ENCODE measurements at places on chromosomes 7 and 10.

GRCh38 chr10:128116851-128117615, 9.2 kb downstream of the MKI67 start:
- DNase-seq: no peak

- no peak for DNase-seq
Measured at GRCh38 chr7:45514944-45515343, 59.2 kb upstream of the ADCY1 start.

DNA sequence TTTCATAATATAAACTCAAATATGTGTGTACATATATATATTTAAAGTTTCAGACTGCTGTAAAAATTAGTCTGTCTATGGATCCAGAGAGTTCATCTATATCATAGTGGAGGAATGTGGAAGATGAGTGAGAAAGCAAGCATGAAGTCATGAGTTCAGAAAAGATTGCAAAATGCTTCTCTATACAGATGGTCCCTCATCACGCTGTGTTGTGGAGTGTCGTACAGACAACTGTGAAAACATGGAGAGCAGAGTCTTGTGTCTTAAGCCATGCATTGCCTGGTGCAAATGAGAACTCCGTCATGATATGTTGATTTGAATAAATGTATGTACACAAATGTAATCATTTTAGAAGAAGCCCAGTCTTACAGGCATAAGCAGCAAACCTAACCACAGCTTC, 316.9 kb downstream of the CNTNAP2 start:
- no peak for DNase-seq

- no peak for DNase-seq
Measured at GRCh38 chr7:156778668-156779067, 114.3 kb downstream of the LMBR1 start.

- DNase-seq: no peak
Measured at GRCh38 chr7:120805636-120806388, 52.1 kb downstream of the TSPAN12 start.

- DNase-seq: no peak
Measured at GRCh38 chr10:77865580-77866324, 60.8 kb downstream of the DLG5 start.

All from stimulated activated CD8-positive, alpha-beta memory T cell treated with anti-CD3 and anti-CD28 coated beads, Interleukin-4, amount 100 ng/mL, for 1 hour (primary cell).